ENCODE measurements at places on chromosomes 5 and 9.

GRCh38 chr5:36029914-36030313, 36.8 kb downstream of the UGT3A2 start:
- DNase-seq, result no peak

- no peak for DNase-seq
Observed at GRCh38 chr9:125540497-125540896, 166.5 kb downstream of the MAPKAP1 start.

DNA sequence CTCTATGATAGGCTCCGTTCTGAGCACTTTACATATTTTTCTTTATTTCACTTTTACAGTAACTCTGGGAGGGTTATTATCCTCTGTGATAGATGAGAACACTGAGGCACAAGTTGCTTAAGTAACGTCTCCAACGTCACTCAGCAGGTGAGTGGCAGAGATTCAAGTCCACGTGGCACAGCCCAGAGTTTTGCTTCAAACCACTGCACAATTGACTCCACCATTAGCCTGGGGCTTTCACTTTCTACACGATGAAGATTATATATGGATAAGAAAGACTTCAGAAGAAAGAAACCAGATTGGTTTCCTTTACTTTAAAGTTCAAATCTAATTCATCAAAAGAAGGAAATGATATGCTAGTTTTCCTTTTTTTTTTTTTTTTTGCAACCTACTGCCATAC, 245.9 kb downstream of the SYK start:
- DNase-seq, result no peak

GRCh38 chr5:1444361-1445189, 665 bp downstream of the SLC6A3 start:
- no peak for DNase-seq

DNA sequence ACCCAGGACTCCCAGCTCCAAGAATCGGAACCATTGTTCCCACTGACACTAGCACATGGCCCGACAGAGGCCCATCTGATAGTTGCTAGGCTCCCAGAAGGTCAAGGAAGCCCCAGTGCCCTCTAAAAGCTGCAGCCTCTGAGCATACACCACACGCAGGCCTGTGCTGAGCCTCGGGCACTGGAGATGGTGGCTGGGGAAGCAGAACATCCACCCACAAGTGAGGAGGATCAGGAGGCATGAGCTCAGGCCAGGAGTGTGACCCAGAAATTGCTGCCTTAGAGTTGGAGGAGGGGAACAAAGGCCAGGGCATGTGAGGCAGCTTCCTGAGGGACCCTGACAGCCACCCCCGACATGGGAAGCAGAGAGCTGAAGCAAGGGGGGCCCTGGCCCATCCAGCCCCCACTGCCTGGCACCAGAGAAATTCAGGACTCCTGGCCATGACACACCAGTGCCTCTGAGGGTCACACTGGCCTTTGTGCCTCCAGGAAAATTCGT, 21.4 kb downstream of the IPPK start:
- DNase-seq, result no peak

All from NCI-H187 treated with DMSO at 0.1 percent for 48 hours (cell line).